ENCODE measurements at places on chromosomes 12 and 14. TPM values are rescaled to one million over a fixed set of nuclear protein-coding genes. Genes with fewer than 3 reads are reported as not detected.

Gene CISTR
- total RNA-seq = not detected

DNA sequence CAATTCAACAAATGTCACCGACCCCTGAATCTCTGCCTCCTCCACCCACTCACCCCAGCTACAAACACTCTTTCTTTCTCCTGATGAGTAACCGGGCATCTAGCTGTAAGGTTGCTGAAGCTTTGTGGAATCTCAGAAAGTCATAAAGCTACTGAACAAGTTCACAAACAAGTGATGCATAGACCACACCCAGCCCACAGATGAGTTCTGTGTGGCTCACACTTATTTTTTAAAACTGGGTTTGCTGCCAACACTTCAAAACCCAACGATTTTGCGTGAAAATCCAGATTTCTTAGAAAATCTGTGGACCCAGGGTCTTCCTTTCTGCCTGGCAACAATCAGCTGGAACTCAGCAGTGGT is 96.1 kb downstream of the APAF1 start:
- DNase-seq = no peak

Gene SDSL
- 25.9 TPM for total RNA-seq

Gene CPNE8
- total RNA-seq = 4.2 TPM

DNA sequence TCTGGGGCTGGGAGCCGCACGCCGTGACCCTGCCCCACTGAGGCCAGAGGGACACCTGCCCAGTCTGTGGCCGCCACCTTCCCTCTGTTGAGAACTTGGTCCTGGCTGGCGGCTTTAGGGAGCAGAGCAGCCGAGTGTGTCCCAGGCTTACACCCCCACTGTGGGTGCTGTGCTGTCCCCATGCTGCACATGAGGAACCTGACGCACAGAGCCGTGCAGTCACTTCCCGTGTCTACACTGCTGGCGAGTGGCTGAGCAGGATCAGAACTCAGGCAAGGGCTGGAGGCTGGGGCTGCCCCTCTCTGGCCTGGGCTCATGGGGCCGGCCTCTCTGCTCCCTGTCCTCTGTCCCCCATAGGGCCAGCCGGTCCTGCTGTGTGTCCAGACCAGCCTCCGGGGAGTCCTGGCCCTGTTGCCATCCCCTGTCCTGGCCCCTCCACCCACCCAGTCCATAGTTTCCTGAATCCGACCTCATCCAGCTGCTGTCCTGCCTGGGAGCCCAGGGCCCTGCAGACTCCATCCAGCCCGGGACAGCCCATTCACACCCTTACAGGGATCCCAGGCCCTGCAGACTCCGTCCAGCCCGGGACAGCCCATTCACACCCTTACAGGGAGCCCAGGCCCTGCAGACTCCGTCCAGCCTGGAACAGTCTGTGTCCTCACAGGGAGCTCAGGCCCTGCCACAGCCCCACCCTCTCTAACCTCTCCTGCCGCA is 10.3 kb downstream of the FBRSL1 start:
- no peak for DNase-seq

- no peak for DNase-seq
These were observed 663 bp downstream of the ANKRD33 start for GRCh38 chr12:51888316-51889215.

- DNase-seq = no peak
These were observed 4.5 kb upstream of the NUMB start for GRCh38 chr14:73462815-73463214.

- no peak for DNase-seq
These were observed 70.0 kb upstream of the DICER1 start for GRCh38 chr14:95227279-95227860.

DNA sequence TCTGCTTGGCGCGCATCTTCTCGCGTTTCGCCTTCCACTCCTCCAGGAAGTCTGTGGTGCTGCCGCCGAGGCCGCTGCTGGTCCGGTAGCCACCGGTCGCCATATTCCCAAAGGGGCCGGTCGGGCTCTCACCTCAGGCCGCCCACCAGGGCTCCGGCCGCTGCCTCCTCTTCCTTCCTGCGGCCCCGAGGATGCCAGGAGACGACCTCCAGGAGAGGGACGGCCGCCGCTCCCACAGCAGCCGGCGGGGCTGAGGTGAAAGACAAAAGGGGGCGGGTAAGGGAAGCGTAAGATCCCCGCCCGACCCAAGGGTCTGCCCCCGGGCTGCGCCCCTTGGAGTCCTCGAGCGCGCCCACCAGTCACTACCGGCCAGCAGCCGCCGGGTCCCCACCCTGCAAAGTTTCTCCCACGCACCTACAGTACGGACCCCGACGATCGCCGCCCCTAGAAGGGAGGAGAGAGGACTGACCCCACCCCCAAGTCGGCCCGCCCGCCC is 574 bp downstream of the PAWR start:
- DNase-seq = peak; percentile 42

- DNase-seq = no peak
These were observed 4.7 kb upstream of the CHST11 start for GRCh38 chr12:104452087-104452486.

DNA sequence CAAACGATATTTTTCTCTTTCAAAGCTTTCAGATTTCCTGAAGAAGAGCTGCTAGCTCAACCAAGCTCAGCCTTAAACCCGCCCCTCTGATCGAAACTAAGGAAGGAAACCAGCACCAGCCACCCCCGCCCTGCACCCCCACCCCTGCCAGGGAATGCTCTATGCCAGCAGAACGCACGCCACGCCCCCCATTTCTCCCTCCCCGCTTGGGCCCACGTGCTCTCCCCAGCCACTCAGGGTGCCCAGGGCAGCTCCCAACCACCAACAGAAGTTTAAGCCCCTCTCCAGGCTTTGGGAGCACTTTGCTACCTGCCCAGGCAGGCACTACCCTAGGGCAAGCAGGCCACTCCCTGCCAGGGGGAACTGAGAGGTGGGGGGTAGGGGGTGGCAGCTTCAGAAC is 18.8 kb upstream of the KRT78 start:
- no peak for DNase-seq

Gene LHX5
- not detected for total RNA-seq

Gene GOLGA3
- 43.0 TPM for total RNA-seq

DNA sequence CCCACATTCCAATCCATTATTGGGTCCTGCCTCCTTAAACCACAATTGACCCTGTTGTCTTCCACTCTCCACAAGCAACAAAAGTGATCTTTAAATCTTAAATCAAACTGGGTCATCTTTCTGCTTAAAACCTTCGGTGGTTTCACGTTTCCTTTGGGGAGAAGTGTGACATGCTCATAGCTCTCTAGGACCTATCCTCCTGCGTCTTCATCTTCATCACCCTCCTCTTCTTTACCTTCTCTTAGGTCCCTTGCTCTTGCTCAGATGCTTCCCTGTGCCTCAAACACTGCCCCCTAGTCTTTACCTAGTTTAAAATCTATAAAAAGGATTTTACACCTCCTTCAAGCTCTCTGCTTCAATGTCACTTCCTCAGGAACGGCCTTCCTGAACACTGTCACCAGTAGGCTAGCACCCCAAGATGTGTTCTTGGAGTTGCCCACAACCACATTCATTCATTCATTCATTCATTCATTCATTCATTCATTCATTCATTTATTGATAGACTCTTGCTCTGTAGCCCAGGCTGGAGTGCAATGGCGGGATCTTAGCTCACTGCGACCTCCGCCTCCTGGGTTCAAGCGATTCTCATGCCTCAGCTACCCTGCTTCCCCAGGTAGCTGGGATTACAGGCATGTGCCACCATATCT is 46.8 kb downstream of the GALNT4 start:
- DNase-seq = no peak

DNA sequence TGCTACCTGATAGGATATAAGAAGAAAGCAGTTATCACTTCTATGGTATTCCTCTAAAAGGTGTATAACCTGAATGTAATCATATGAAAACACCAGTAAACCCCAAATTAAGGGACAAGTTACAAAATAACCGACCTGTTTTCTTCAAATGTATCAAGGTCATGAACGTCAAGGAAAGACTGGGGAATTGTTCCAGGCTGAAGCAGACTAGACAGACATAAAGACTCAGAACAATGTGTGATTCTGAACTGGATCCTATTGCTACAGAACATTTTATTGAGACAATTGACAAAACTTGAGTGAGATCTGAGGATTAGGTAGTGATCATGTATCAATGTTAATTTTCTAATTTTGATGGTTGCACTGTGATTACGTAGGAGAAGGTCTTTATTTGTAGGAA is 15.4 kb upstream of the LRP6 start:
- DNase-seq = no peak

DNA sequence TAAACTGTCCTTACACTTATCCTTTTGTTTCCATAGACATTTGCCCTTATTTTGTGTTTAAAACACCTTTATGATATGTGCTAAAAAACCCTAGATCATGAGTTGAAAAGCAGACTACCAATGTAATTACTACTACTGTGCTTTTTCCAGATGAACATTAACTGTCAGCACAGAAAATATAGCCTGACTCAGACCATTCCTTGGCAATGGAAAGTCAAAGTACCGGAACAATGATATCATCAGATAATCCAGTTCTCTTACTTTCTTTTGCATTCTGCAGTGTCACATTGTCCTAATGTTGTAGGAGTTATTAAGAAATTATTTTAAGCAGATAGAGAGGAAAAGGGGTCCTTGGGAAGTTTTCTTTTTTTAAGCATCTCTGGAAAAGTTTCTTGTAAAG is 1189.0 kb upstream of the FLRT2 start:
- DNase-seq = no peak

DNA sequence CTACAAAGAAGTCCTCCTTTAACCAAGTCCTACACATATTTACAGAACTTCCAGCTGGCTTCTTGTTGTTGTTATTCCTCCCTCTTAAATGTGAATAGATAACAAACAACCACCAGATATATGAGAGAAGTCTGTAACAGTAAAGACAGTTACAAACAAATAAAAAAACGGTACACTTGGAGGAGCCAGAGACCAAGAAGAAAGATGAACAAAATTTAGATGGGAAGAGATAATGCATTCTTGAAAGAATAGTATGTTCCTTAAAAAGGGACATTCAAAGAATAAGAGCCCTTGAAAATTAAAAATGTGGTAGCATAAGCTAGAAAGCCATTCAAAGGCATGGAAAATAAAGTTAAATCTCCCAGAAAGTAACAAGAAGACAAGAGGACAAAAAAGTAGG is 25.9 kb downstream of the SLCO1A2 start:
- no peak for DNase-seq

- no peak for DNase-seq
These were observed 118.3 kb downstream of the BMP4 start for GRCh38 chr14:53838374-53838773.

Gene OAS1
- 22.0 TPM for total RNA-seq

GRCh38 chr14:61372379-61372778 is 51.0 kb downstream of the PRKCH start:
- no peak for DNase-seq

DNA sequence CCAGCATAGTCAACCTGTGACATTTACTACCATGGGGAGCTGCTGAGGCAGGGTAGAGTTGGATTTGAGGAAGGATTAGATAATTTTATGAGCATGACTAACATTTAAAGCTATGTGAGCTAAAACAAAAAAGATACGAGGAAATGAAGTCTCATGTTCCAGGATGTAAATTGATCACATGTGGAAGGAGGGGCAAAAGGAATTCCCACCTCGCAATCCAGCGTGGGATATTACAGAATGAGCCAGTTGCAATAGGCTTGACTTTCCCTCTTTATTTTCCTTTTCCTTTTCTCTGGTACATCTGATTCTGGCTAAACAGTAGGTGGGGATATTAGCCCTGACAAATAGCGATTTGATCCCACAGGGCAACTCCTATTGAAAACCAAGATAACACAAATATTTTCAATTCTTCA is 214.9 kb upstream of the HMGA2 start:
- DNase-seq = no peak

DNA sequence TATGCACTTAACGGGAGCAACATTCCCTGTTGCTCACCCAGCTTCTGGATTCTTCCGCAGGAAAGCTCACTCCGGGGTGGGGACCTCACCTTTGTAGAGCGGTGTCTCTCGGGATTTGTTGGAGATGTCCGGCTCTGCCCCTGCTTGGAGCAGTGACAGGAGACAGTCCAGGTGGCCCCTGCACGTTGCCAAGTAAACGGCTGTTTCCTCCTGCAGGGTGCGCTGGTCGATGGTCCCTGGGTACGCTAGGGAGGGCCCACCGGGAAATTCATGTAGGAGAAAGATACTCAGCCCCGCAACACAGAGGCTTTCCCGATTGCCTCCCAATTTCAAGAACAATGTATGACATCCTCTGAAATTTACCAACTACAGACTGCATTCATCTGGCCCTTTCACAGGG is 23.1 kb downstream of the ASB2 start:
- no peak for DNase-seq

Gene HEBP1
- total RNA-seq = 27.7 TPM

Gene CNTN1
- 0.25 TPM for total RNA-seq
